DMS79 (cell line): ENCODE measurements at places on chromosomes 16 and 17.

DNA sequence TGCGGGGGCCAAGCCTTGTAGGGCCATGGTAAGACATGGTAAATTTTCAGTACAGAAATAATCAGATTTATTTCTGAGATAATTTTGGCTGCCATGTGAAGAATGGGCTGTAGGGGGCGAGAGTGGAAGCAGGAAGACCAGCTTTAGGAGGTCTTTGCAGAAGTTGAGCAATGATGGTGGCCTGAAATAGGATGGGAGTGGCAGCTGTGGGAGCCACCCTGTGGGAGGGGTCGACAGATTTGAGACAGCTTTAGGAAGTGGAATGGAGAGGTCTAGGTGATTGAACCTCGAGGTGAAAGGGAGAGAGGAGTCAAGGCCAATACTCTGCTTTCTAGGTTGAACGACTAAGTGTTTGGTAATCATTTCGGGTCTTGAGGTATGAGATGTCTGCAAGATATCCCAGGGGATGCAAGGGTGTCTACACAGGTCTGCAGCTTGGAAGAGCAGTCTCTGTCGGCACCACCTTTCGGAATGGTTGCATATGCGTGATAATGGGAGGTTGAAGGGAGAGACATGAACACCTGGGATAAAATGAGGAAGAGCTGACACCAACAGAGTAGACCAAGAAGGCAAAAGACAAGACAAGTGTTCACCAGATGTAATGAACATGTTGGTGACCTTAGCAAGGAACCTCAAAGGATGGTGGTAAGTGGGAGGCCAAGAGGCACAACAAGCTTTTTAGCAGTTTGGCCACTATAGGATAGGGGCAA lies 4.2 kb upstream of the ATXN7L3 start:
- no peak for DNase-seq

DNA sequence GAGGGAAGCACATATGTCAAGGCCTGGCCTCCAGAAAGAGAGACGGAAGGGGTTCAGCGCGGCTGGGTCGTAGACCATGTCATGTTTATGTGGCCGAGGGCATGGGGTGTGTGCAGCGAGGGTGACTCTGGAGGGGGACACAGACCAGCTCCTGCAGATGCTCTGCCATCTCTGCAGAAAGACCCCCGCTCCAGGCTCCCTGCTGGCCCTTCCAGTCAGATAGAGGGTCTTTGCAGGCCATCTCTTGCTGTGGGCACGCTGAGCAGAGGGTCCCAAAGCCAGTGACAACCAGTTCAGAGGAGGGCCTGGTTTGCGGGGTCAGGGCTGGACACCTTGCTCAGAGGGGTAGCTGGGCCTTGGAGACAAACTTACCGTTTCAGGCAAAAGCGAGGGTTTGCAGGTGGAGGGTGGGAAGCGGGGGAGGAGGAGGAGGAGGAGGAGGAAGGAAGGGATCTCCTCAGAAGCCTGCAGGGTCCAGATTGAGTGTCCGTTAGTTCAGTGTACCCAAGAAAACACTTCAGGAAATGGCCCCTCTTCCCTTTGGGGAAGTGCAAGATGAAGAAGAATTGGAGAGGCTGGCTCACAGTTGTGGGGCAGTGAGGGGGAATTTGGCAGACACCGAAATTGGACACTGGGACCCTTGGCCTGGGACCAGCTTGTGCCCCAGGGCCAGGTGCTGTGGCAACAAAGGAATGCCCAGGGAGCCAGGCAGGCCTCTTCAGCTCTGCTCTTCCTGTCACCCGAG lies 102.8 kb downstream of the CMIP start:
- no peak for DNase-seq

GRCh38 chr16:11685844-11686618 lies 17.8 kb downstream of the SNN start:
- DNase-seq: no peak

GRCh38 chr16:47643323-47644000 lies 182.3 kb downstream of the PHKB start:
- DNase-seq: no peak

DNA sequence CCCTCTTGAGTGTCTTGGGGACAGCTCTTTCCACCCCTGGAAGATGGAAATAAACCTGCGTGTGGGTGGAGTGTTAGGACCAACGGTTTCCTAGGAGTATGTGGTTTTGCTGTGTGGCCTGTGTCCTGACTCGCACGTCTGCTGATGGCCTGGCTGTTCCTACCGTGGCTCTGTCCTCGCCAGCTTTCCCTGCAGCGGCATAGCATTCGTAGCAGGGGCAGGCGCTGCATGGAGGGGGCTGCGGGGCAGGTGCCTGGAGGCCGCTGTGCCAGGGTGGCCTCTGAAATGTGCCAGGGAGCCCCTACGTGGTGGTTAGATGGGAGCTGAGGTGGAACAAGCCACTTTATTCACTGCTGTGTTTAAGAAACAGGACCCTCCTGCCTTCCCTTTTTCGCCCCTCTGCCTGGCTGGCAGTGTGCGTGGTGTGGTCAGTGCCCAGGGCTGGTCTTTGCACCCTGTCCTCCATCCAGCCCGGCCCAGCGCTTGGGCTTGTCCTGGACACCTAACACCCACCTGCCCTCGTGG lies 10.6 kb downstream of the SLC16A3 start:
- no peak for DNase-seq

- DNase-seq: no peak
Measured at GRCh38 chr16:56600398-56600999, 7.9 kb upstream of the MT2A start.

- DNase-seq: no peak
Measured at GRCh38 chr17:68697850-68698361, 96.7 kb upstream of the FAM20A start.

DNA sequence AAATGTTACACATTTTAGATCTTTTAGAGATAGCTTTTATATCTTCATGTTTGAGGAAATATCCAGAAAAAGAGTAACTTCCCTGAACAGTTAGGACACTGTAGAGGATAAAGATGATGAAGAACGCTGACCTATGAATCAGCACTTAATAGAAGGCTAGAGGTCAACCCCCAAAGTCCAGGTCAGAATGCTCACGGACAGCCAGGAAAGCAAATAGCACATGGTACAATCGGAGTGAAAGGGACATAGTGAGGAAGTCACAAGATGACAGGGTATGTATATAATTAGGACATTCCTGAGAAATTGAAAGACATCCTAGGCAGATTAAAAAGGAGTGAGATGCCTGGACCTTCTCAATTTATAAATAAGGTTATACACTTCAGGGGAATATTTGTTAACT lies 55.1 kb upstream of the CNTNAP4 start:
- DNase-seq: no peak

- DNase-seq: no peak
Measured at GRCh38 chr16:87201790-87202189, 115.4 kb downstream of the C16orf95 start.

DNA sequence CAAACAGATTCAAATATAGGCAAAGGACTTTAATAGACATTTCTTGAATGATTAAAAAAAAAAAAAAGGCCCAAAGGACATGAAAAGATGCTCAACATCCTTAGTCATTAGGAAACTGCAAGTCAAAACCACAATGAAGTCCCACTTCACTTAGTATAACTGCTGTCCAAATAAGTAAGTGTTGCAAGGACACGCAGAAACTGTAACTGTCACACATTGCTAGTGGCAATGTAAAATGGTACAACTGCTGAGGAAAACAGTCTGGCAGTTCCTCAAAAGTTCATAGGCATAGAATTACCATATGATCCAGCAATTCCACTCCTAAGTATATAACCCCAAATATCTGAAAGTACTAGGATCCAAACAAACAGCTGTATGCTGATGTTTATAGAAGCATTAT lies 112.7 kb downstream of the BRIP1 start:
- no peak for DNase-seq

DNA sequence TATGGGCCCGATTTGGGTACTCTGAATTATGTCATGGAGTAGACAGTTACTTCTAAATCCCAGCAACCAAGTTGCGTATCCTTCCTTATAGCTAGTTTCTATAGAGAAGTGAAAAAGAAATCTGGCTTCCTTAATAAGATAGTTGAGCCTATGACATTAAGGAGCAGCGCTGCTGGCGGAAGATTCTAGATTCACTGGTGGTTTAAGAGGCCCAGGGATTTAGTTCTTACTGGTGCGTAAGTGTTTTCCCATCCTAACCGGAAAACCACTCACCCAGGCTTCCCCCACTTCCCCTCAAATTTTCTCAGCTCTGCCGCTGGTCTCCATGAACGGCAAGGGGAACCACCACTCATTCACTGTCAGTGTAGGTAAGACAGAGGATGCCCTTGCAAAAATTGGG lies 230.4 kb downstream of the CPPED1 start:
- no peak for DNase-seq

GRCh38 chr16:8845699-8846298 lies 23.0 kb downstream of the CARHSP1 start:
- DNase-seq: no peak

GRCh38 chr17:39757931-39758873 lies 20.5 kb downstream of the GRB7 start:
- DNase-seq: no peak

GRCh38 chr17:50922107-50922506 lies 56.0 kb upstream of the TOB1 start:
- no peak for DNase-seq

- no peak for DNase-seq
Measured at GRCh38 chr16:4182581-4183236, 59.2 kb downstream of the SRL start.

- DNase-seq: no peak
Measured at GRCh38 chr17:40953881-40954280, 12.9 kb downstream of the KRT39 start.

GRCh38 chr17:55237268-55237667 lies 27.5 kb upstream of the HLF start:
- DNase-seq: peak; percentile 42

DNA sequence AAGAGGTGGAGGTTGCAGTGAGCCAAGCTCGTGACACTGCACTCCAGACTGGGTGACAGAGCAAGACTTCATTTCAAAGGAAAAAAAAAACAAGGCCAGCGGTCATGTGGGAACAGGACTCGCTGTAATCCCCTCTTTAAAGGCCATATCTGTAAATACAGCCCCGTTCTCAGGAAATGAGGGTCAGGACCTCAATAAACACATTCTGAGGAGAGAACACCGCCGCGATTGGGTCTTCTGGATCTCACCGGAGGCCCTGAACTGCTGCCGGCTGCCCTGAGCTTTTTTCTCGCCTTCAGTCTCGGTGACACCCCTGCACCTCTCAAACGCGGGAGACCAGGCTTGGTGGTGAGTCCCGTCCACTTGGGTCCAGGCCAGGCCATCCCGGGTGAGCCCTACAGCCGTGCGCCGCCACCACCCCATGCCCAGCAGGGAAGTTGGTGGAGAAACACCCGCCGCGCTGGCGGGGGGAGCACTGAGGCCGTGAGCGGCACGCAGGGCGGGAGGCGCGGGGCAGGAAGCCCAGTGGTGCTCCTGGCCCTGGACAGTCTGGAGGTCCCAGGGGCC lies 28.4 kb downstream of the SLC25A10 start:
- no peak for DNase-seq

GRCh38 chr17:35214192-35214591 lies 20.0 kb upstream of the SLC35G3 start:
- DNase-seq: no peak

DNA sequence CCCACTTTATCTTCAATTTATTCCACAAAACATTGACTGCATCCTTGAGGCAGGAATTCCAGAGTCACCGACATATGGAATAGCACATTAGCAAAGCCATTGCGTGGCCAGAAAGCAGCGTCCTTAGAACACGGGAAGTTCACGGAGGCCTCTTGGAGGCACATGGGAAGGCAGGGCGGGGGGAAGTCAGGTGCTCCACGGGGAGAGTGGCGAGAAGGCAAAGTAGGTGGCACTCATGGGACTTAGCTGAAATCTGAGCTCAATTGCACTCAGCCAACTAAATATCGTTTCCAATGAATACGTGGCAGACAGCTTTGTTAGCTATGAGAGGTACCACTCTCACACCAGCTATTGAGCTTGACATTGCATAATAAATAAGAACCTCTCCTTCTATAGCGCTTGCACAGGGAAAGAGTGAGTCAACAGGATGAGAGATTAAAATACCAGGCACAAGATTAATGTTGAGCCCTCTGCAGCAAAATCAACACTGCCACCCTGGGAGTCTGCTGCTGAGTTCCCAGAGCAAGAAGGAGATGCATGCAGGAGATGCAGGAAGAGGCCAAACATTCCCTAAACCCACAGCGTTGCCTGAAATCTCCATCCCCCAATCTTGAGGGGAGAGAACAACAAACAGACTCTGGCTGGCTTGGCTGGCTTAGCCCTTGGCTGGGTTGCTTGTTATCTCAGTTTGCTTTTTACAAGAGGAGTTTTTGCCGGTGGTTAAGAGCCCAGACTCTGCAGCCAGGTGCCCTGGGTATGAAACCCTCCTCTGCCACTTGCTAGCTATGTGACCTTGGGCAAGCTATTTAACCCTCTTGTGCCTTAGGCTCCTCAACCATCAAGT lies 28.8 kb downstream of the ABCC12 start:
- peak; percentile 90 for DNase-seq

- no peak for DNase-seq
Measured at GRCh38 chr16:12324152-12324551, 347.6 kb downstream of the SNX29 start.

DNA sequence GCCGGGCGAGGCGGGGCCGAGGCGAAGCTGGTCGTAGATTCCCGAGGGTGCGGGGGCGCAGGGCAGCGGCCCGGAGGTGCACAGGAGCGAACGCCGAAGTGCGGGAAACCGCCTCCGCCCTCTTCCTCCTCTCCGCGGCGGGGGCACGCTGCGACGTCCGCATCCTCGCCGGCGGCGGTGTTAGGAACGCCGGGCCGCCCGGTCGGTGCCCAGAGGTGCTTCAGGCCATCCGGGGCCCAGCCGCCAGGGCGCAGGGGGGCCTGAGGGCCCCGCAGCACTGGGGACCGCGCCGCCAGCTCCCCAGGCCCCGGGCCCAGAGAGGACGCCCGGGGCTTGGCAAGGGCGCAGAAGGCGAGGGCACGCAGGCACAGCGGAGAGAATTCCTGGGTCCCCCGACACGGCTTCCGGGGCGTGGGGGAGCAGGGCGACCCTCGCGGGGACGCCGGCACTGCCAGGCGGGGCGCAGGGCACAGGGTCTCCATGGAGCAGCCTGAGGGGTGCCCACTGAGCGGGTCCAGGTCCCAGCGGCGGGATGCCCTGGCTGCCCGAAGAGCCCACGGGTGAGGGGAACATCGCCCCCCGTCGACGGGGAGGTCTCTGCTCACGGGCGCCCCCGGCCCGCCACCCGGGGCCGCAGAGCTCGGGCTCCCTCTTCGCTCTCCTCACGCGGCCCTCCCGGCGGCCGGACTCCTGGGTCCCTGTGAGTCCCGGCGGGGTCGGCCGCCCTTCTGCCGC lies 576 bp downstream of the EPOP start:
- DNase-seq: no peak

- no peak for DNase-seq
Measured at GRCh38 chr16:7440886-7441400, 108.3 kb downstream of the RBFOX1 start.

DNA sequence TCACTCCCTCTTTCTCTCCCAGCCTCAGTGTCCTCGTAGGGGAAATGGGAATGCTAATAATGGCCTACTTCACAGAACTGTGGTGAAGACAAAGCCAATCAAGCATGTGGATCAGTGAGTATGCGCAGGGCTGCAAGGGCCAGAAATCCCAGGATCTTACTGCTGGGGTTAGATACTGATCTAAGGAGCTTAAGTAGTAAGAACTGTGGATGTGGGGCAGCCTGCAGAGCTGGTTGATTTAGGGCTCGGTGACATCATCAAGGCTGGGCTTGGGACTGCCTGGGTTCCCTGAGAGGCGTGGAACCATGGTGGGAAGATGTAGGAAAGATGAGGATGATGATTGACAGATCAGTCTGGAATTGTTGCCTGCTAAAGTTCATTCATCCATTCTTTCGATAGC lies 25.6 kb downstream of the GOSR2 start:
- no peak for DNase-seq
